ENCODE measurements at places on chromosomes 7 and 10.

DNA sequence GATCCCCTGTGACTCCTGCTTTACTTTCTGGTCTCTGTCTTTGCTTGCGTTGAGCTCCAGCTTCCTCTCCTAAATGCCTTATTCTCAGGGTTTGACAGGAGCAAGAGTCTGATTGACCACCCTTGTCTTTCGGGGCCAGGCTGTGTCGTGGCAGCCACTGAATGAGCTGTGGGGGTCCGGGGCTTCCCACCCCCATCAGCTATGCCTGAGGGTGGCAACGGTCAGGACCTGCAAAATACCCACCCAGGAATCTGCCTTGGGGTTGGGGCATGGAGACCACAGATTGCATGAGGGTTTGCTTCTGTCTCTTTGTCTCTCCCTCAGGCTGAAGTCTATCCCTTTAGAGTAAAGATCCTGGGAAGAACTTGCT lies 20.6 kb downstream of the SMKR1 start:
- DNase-seq = no peak

- no peak for DNase-seq
Observed at GRCh38 chr7:137992104-137992549, 9.8 kb downstream of the CREB3L2 start.

DNA sequence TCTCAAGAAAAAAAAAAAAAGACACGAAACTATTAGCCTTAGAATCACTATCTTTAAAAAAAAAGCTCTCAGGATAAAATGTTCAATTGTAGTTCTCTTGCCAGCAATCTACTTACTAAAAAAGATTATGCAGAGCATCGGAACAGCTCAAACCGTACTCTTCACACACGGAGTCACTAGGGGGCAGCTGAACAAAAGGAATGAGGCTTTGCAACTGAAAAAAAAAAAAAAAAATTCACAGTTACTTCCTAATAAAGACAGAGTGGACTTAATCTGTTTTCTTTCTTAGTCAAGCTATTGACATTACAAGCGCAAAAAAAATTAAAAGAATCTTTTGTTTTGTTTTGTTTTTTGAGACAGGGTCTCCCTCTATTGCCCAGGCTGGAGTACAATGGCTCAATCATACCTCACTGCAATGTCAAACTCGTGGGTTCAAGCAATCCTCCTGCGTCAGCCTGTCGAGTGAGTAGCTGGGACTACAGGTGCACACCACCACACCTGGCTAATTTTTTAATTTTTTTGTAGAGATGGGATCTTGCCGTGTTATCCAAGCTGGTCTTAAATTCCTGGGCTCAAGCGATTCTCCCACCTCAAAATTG lies 11.5 kb downstream of the PMS2 start:
- peak; percentile 47 for DNase-seq

- DNase-seq = no peak
Observed at GRCh38 chr7:21771906-21772610, 173.6 kb downstream of the CDCA7L start.

- DNase-seq = no peak
Observed at GRCh38 chr7:30436518-30436917, 42.1 kb downstream of the NOD1 start.

GRCh38 chr10:104446151-104446550 lies 92.5 kb downstream of the CFAP58 start:
- DNase-seq = no peak

- no peak for DNase-seq
Observed at GRCh38 chr10:121576139-121576538, 22.1 kb downstream of the FGFR2 start.

DNA sequence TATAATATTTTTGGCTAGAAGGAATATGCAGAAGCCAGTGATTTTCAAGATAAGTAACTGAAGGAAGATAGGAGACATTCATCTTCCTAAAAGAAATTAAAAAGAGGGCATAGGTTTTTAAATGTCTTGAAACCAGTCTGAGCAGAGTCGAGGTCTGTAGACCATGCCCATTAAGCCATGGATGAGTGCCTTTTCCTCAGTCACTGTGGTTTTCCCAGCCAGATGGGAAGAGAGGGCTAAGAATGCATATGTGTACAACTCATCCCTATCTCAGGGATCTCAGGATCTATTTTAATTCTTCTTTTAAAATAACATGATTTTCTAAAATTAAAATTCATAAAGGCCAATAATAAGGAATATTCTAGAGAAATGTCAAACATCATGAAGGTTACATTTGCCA lies 112.8 kb downstream of the PPP1R3A start:
- no peak for DNase-seq

DNA sequence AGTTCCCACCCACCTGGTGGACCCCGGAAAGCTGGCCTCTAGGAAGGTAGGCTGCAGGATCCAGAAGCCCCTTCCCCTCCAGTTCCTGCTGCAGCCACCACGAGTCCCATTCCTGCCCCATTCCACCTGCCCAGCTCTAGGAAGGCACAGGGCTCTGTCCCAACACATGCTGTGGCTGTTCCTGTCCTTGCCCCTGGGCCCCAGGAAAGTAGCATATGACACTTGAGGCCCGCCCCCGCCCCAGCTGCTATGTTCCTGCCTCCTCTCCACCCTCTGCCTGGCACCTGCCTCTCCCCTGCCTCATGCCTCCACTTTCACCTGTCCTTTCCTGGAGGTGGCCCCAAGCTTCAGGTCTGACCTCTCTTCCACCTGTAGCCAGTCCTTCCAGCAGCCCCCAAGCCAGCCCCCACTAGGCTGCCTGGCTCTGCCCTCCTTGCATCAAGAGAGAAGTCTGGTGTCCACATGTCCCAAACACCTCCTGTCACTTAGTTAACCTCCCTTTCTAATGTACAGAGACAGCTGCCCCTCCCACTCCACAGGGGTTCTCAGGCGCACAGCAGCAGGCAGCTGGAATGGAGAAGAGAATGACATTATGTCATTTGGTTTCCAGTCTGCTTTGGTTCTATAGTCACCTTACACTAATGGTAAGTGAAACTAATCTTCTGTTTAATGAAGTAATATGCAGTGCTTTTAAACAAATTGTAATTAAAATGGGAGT lies 22.7 kb downstream of the YKT6 start:
- DNase-seq = no peak

- no peak for DNase-seq
Observed at GRCh38 chr7:16774986-16775385, 21.4 kb downstream of the TSPAN13 start.

GRCh38 chr7:99380823-99381663 lies 6.5 kb downstream of the ARPC1B start:
- peak; percentile 36 for DNase-seq

- peak; percentile 79 for DNase-seq
Observed at GRCh38 chr7:30225863-30226613, 58.4 kb upstream of the ZNRF2 start.

GRCh38 chr7:44776211-44776610 lies 20.3 kb upstream of the PPIA start:
- DNase-seq = no peak

DNA sequence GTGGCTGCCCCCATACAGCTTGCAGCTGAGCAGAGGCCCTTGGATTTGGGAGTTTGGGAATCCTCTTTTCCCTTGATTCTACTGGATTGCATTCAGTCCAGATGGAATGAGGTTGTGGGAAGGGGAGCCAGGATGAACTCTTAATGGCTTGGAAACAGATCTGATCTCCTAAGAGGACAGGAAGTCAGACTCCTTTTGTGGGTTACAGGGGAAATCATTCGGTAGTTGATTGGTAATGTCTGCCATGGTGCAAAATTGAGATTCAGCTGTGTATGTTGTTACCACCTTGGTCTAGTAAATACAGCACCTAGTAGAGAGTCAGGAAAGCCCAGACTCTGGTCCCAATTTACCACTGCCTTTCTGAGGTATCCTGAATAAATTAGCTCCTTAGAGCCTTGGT lies 144.2 kb upstream of the TNRC18 start:
- no peak for DNase-seq

GRCh38 chr7:6182993-6183392 lies 89.4 kb downstream of the CYTH3 start:
- DNase-seq = no peak

- DNase-seq = no peak
Observed at GRCh38 chr7:2808891-2809665, 35.0 kb downstream of the GNA12 start.

- DNase-seq = no peak
Observed at GRCh38 chr7:101781439-101781838, 36.0 kb upstream of the CUX1 start.

DNA sequence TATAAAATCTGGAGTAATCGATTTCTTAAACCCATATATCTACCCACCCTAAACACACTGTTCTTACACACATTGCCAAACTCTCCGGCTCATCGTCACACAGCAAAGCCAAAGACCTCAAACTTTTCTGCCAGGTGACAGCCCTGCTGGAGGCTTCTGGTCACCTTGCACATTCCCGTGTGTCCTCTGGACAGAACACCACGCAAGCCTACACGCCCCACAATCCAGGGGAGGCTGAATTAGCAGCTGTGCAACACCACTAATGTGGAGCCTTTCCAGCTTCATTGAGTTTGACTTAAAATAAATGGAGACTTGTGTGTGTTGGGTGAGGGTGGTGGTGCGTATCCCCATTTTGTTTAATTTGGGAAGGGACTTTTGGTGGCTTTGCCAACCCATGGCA lies 38.4 kb downstream of the KLF6 start:
- no peak for DNase-seq

- no peak for DNase-seq
Observed at GRCh38 chr7:93663561-93664299, 89.2 kb upstream of the CALCR start.

- DNase-seq = no peak
Observed at GRCh38 chr7:1566687-1567048, 3.2 kb downstream of the PSMG3 start.

GRCh38 chr10:74177140-74177677 lies 26.2 kb downstream of the ADK start:
- no peak for DNase-seq

DNA sequence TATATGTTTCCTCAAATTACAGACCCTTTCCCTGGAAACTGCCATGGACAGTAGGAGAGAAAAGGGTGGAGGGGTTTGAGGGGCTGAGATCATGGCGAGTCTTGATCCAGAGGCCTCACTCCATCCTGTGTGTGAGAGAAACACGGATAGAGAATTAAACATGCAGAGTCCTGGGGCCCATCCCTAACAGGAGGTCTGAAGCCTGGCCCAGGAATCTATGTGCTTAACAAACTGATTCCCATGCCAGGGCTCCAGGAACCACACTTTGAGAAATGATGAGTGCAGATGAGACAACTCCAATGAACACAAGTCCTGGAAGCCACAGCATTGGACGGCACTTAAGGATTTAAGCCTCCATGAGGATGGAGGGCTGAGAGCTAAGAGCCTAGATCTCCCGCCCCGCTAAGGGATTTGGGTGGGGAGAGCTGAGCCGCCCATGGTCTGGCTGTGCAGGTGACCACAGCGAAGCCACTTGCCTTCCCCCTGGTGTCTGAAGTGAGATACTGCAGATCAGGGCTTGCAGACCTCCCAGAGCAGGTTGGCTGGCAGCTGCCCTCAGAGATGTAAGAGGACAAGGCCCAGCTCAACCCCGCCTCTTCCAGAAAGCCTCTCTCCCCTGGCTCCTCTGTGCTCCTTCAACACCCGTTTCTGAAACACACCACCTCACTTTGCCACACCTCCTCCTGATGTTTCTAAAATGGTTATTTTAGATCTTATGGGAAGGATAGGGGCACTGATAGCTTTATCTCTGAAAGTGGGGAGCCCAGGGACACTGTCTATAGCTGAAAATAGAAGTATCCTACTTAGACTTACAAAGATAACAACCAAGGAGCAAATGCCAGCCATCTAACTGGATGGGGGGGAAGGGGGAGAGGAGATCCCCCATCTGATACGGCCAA lies 24.8 kb upstream of the EIF5AL1 start:
- peak; percentile 74 for DNase-seq

DNA sequence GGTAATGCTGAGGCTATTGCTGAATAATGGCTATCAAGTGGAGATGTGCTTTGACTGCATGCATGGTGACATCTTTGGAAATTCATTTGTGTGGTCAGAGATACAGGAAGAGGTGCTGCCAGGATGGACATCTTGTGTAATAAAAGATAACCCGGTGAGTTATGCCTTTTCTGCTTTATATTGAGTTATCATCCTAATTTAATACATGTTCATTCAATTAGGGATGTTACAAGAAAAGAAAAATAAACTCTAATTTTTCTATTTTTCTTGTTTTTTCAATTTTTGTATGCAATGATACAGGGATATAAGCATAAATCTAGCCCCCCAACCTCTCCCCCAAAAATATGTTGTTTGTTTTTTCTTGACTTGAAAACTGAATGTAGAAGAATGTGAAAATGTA lies 26.4 kb upstream of the LMOD2 start:
- DNase-seq = no peak

GRCh38 chr7:5701085-5701914 lies 80.2 kb downstream of the RNF216 start:
- DNase-seq = no peak

DNA sequence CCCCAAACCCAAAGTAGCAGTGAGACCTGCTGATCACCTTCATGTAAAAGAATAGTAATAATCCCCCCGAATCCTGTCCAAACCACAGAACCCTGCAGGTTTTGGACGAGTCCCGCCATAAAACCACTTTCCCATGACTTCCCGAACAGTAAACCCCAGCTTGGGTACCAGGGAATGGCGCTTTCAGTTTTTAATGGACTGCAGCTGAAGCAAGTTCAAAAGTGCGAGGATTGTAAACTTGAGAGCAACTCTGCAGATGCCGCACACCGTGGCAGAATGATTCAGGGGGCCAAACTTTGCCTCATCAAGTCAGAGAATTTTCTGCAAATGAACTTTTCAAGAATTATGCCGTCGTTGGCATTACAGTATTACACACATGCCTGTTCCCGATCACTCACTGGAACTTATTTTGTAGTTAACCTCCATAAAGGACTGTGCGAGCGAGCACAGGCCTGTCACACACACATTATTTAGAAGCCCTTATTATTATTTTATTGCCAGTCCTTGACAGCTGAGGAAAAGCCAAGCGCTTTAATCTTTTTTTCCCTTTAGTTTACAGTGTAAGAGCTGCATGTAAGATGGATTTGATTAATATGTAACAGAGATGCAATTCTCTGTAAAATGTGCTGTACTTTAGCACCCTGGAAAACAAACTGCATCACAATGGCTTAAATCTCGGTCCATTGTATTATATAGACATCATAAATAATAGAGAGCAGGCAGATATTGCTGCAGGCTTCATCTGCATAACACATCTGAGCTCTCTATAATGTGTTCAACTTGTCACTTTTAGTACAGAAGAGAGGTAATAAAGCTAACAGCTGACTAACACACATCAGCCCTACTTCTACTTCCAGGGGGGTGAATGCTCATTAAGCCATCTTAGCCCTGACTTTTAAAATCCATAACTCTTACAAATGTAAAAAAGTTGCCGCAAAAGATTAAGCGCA lies 493.5 kb upstream of the GALNT17 start:
- DNase-seq = no peak

DNA sequence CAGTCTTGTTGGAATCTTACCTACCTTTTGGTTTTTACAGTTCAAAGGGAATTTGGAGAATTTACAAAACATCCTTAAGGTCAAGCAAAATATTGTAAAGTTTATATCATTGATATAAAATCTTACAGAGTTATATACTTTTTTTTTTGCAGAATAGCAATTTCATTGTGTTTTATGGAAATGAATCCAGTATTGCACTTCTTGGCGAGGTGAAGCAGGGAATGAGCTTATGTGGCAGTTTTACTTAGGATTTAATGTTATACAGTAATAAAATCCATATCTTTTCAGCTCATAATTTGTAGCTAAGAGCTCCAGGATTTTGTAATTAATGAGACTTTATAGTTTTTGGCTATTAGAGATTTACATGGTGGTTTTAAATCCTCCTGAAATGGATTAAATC lies 5.0 kb downstream of the PRKAR2B start:
- DNase-seq = no peak
